ENCODE measurements at places on chromosomes 1 and 21.

DNA sequence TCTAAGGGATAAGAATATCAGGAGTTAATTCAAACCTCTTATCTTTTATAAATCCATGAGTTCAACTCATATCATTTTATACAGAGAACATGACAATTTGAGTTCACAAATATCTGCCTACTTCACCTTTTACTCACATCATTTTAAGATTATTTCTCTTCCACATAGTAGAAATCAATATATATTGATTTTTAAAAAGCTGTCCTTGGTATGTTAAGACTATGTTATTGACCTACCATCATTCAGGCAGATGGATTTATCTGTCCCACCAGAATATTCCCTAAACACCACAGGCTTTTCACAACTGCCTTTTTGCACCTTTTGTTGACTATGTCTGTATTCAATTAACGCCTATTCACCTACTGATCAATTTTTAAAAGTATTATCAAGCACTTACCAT lies 13.5 kb downstream of the DRAM2 start:
- DNase-seq: no peak

DNA sequence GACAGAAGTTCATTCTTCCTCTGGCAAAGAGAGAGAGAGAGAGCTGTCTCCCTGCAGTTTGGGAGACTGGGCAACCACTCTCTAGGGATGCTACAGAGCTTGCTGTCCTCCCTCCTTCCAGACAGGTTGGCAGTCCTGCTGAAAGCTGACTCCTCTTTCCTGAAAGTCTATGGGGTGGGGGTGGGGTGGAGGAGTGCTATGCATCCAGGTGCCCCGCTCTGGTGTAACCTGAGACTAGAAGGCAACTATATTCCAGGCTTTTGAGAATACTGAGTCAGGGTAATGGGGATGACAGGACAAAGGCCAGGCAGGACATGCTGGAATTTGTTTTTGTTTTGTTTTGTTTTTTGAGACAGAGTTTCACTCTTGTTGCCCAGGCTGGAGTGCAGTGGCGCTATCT lies 55.4 kb downstream of the OPTC start:
- no peak for DNase-seq

DNA sequence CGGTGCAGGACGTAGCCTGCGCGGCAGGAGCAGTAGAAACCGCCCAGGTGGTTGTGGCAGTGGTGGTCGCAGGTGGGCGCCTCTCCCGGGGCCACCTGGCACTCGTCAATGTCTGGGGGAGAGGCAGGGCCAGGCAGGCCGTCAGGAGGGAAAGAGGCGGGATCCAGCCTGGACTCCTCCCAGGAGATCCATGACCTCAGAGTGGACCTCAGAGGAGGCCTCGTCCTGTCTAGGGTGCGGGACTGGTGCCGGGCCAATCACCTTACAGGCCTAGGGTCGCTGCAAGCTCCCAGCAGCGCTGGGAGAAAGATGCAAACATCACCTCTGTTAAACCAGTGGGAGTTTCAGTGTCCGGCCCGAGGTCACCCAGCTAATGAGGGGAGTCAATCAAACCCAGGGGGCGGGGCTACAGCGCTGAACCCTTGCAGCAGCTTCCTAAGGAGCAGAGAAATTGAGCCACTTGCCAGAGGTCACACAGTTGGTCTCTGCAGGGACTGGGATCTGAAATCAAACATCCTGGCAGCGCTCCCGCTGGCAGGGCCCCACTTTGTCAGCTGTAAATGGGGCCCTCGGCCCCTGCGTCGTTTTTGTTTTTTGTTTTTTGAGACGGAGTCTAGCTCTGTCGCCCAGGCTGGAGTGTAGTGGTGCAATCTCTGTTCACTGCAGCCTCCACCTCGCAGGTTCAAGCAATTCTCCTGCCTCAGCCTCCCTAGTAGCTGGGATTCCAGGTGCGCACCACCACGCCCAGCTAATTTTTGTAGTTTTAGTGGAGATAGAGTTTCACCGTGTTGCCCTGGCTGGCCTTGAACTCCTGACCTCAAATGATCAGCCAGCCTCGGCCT lies 1.4 kb downstream of the MASP2 start:
- no peak for DNase-seq

- no peak for DNase-seq
Measured at GRCh38 chr21:33115631-33116510, 45.9 kb downstream of the OLIG1 start.

DNA sequence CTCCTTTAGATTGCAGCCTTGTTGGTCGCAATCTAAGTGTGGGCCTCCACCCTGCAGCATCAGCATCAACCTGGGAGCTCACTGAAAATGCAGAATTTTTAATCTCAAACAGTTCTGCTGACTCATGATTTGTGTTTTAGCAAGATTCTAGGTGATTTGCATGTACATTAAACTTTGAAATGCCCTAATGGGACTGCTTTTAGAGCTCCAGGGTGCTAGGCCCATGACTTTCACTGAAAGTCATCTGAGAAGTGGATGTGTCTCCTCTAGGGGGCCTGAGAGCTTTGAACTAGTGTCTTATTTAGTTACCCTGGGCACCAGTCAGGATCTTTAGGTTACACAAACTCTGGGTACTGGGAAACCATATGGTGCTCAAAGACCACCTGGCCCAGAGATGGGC lies 9.0 kb downstream of the TRIM67 start:
- DNase-seq: no peak

- DNase-seq: no peak
Measured at GRCh38 chr1:46603481-46603857, 599 bp downstream of the MKNK1 start.

DNA sequence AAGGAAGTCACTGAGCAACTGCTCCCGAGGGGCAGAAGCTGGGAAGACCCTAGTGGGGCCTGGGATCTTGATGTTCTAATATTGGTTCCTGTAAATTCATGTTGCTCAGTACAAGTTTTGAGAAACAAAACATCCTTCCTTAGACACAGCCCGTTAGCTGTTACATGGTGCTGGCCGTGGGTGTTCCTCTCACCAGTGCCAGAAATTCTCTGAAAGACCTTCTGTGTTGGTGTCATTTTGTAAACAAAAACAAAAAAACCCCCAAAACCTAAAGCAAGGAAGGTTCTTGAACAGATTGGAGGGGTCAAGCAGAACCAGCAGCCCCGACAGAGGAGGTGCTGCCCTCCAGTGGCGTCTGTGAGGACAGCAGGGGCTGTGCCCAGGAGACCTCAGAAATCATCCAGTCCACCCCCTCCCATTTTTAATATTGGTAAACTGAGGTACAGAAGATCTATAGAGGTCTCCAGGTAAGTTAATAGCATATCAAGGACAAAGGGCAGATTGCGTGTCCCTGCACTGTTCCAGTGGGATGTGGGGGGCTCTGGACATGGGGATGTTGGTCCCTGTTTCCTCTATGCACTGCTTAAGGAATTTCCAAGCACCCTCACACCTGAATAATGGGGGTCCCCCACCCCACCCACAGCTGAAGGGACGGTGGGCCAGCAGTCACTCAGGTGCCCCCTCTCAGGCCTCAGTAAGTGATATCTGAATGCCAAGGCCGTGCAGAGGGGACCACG lies 38.2 kb downstream of the SLC2A7 start:
- peak; percentile 43 for DNase-seq

DNA sequence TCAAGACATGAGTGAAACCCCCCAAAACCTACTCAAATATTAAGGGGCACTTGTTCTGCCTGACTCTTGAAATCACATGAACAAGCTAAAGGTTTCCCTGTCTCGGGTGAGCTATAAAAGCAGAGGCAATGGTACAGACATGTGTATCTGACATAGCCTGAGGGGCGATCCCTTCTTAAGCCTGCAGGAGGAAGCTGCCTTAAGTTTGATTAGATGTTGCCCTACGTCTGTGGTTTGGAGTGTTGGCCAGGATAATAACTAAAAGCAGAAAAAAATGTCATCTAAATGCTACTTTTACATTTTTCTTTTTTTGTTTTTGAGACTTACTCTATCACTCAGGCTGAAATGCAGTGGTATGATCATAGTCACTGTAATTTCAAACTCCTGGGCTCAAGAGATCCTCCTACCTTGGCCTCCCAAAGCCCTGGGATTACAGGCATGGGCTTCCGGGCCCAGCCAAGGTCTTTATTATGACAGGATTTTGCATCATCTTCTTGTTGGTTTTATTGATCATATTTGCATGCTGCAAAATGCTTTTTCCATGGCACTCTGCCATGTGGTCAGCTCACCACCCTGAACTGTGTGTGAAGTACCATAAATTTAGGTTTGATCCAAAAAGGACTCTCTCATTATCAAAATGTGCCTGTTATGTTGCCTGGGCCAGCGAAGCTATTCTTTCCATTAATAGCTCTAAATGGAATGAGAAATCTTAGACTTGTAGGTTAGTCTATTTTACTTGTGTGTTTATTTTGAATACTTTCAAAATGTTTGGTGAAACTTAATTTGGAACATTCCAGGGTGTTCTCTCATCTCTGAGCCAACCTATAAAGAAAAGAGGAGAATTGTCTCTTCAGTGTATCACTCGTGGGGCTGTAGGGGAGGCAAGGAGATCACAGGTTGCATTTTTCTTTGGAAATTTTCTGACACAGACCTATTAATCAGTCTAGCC lies 15.0 kb upstream of the HMGN1 start:
- DNase-seq: no peak

GRCh38 chr1:20446796-20447195 lies 39.2 kb downstream of the CAMK2N1 start:
- no peak for DNase-seq

GRCh38 chr1:53681351-53681976 lies 57.5 kb downstream of the GLIS1 start:
- no peak for DNase-seq

DNA sequence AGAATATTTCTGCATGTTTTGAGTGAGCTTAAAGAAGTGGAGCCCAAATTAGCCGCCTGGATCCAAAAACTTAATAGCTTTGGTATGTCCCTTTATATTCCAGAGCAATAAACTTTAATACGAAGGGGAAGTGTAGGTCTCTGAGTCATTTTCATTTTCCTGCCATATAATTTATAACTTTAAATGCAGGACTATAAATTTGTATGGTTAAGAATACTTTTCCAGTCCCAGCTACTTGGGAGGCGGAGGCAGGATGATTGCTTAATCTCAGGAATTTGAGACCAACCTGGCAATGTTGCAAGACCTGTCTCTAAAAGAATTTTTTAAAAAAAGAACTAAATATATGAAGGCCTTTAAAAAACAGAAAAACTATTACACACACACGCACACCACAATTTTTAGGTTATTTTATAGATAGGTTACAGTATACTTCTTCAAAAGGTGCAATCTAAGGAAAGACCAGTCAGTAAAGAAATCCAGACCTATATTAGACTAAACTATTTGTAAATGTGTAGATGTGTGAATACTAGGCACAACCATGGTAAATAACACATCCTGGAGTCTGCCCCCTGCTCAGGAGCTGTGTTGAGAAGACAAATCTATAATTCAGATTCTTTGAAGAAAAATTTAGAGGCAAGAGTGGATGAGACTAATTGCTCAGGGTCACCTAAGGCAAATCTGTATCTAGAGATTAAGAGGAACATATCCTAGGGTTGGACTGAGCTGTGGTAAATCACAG lies 80.3 kb downstream of the TTC3 start:
- no peak for DNase-seq

GRCh38 chr1:205950826-205951549 lies 7.7 kb upstream of the SLC26A9 start:
- no peak for DNase-seq

DNA sequence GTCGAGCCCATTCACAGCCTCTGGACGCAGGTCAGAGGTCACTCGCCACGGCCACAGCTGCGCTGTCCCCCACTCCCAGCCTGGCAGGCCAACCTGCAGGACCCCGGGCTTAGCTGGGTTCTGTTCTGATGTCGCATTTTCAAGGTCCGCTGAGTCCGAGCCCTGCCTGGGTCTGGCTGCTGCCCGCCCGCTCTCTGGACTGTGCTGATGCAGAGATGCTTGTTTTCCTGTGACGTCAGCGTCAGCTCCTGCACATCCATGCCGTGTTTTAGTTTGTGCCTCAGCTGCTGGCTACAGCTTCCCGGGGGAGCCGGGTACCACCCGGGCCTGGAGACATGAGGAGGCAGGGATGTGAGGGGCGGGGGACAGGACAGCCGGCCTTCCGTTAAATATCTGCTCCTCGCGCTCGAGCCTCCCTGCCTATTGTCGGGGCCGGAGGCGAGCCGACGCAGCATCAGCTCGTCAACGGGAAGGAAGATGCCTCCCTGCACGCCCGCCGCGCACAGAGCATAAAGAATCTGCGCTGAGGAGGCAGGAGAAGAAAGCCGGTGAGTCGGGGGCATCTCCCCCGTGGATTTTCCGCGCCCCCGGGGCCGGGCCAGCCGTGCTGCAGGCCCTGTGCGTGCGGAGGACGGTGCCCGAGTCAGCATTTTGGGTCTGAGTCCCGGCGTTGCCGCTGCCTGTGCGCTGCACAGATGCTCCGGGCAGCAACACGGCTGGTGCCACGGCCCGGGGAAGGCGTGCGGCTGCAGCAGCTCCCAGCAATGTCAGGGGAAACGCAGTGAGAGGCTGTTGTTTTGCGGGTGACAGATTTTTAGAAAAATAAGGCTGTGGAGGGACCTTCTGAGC lies 23.4 kb downstream of the PRKCZ start:
- DNase-seq: no peak

DNA sequence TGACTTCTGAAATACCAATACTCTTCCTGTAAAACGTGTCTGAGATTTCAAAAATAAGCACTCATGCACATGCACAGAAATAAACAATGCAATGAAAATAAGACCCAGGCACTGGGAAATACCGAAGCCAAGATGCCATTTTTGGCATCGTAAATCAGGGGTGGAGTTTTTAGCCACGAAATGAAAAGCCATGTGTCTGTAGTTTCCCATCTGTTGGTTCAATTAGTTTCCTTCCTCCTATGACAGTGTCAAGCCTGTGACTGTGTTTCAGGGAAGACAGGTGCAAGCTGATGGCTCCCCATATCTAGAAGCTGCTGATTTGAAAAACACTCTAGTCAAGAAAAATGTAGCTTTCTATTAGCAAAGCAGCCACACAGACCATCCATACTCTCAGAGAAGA lies 480.4 kb upstream of the CAMK1G start:
- DNase-seq: no peak

GRCh38 chr1:241413974-241414373 lies 57.0 kb upstream of the RGS7 start:
- no peak for DNase-seq

GRCh38 chr1:87174724-87175245 lies 153.9 kb upstream of the LMO4 start:
- DNase-seq: no peak

DNA sequence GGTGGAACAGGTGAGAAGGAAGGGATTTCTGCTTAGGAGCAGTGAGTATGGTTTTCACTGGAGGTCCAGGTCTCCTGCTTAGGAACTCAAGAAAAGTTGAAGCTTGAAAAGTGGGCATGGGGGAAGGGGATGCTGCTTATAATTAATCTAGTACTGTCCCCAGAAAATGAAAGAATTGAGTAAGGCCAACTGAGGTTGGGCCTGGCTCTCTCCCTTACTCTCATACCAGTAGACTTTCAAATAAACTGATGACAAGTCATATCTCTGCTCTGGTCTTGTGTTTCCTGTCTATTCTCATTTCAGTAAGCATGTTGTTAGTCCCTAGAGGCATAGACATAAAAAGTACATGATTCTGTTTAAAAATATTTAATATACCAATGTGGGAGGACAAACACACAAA lies 26.4 kb downstream of the CD48 start:
- DNase-seq: no peak

- no peak for DNase-seq
Measured at GRCh38 chr1:5456090-5456811, 536.0 kb downstream of the NPHP4 start.

All from stimulated activated CD4-positive, alpha-beta T cell treated with anti-CD3 and anti-CD28 coated beads, TNF-alpha, amount 100 ng/mL, for 48 hours (primary cell).